NCI-H2081 (cell line): ENCODE measurements at places on chromosomes 16 and 17.

GRCh38 chr16:56732832-56733231 is 2.9 kb downstream of the NUP93 start:
- no peak for DNase-seq

- no peak for DNase-seq
Measured at GRCh38 chr16:89084814-89085612, 8.6 kb upstream of the ACSF3 start.

GRCh38 chr17:54920819-54921218 is 20.2 kb downstream of the TOM1L1 start:
- DNase-seq = no peak

DNA sequence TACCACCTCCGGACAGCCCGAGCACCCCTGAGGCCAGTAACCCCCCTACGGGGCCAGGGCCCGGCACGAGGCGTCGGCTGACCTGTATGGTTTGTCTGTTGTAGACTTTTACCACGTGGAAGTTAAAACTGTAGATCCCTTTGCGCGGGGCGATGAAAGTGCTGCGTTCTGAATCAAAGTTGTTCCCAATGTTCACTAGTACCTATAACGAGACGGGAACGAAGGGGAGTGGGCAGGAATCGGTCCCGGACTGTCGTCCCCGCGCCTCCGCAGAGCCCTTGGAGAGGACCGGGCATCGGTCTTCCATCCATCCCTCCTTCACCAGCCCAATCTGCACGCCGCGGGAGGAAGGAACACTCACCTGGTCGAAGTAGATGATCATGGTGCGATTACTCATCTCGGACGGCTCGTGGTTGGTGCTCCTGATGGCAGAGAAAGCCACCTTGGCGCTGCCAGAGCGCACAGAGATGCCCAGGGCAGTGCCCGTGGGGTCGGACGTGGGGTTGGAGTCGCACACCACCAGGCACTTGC is 732 bp downstream of the CBLN1 start:
- no peak for DNase-seq

DNA sequence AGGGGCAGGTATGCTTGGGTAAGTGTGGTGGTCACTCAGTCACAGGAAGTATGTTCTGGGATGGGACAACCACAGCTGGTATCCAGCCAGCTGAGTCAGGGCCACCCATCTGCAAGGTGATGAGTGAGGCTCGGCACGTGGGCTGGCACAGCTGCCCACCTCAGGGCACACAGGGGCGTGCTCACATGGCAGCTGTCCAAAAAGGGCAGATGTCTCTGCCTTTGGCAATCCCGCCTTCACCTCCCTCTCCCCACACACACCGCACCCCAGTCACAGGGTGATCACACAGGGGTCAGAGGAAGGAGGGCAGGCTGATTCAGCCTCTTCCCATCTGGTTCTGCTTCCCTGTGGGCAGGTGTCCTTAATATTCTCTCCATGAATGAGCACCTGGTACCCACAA is 85.9 kb upstream of the TOB1 start:
- peak; percentile 93 for DNase-seq

DNA sequence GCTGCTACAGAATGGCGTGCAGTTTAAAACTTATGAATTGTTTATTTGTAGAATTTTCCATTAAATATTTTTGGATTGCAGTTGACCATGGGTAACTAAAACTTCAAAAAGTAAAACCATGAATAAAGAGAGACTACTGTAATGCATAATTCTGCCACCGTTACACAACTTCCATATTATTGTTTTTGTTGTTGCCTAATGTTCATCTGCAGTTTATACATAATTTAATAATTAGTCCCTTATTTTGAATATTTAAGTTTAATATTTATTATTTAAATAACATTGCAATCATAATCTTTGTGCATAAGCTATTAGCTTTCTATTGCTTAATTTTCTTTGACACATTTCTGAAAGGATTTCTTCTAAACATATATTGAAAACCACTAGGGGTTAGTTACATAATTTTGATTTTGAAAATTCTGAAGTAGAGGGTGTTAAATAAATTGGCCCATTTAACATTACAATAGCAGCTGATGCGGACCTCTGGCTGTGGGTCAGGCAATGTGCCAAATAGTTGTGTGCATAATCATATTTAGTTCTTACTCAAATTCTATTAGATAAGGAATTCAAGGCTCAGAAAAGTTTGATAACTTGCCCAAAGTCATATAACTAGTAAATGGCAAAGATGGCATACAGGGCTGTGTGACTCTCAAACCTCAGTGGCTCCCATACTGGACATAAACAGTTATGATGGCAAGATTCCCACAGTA is 31.1 kb downstream of the PPM1E start:
- peak; percentile 12 for DNase-seq

DNA sequence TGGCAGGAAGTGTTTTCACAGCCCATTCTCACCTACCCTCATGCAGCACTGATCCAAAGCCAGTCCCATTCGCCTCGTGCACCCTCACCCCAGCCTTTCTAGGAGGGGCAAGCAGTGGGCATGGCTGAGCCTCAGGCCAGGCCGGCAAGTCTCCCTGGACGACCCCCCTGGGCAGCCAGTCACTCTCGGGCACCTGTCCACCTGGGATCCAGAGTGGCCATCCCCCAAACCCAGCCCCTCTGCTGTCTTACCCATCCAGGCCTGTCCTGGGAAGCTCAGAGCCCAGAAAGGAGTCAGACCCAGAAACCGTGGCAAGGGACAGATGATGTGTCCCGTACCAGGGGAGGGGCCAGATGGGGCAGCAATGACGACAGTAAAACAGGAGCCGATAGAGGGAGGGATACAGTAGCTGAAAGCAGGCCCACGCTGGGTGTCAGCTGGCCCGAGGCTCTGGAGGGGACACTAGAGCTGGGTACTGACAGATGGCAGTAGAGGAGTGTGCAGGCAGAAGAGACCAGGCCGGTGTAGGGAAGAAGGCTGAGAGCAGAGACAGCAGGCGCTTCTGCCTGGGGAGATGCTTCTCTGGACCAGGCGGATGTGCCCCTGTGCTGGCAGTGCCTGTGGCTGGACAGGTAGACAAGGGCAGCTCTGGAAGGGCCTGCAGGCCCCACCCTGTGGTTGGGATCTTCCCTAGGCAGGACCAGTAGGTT is 5.8 kb downstream of the CMTM3 start:
- no peak for DNase-seq

GRCh38 chr17:46167826-46168569 is 25.2 kb downstream of the KANSL1 start:
- DNase-seq = no peak

DNA sequence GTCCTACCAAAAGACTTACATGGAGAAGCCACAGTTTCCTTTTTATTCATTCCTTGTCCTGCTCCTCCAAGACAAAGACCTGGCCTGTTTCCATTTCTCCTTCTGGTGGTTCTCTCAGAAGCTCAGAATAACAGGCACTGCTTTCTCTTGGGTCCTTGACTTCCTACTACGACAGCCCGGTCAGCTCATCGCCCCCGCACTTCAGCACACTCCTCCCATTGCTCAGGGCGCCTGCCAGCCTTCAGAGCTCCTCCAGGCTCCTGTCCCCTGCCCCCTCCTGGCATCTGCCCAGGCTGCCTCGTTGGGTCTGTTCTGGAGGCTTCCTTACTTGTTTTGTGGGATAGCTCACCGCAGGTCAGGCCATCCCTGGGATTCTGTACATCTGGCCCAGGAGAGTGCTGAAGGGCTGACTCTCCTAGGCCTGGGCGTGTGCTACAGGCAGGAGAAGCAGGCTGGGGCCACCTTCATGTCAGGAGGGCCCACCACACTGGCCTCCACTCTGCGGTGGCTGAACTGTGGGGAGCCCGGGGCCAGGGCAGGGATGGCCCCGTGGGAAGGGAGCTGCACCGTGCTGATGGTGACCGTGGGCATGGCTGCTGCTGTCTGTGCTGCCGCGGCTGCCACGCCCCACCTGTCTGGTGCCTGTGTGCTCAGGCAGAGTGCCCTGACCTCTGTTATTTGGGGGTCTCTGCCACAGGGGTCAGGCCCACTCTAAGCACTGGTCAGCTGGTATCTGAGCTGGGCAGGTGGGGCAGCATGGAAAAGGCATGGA is 17.7 kb downstream of the TCF25 start:
- no peak for DNase-seq

DNA sequence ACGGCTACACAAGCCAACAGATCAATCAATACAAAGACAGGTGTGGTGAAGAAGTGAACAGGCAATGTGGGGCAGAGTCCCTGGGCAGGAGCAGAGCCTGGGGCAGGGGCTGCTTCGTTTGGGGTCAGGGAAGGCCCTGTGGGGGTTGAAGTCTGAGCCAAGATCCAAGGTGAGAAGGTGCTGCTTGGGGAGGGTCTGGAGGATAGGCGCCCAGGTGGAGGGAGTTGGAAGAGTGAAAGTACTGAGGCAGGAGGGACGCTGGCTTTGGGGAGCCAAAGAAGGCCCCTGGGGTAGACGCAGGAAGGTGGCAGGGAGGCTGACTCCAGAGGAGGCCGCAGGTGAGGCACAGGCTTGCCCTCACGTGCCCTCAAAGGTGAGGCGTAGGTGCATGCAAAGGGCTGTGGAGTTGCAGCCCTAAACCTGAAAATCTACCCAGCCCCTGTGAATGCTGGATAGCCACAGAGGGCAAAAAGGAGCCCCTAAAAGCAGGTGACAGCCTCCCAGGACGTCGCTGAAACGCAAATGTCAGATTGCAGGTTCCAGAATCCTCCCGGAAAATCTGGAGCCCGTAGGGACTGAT is 33.3 kb downstream of the WFDC1 start:
- no peak for DNase-seq

GRCh38 chr16:67184453-67184994 is 761 bp upstream of the MATCAP1 start:
- peak; percentile 49 for DNase-seq

DNA sequence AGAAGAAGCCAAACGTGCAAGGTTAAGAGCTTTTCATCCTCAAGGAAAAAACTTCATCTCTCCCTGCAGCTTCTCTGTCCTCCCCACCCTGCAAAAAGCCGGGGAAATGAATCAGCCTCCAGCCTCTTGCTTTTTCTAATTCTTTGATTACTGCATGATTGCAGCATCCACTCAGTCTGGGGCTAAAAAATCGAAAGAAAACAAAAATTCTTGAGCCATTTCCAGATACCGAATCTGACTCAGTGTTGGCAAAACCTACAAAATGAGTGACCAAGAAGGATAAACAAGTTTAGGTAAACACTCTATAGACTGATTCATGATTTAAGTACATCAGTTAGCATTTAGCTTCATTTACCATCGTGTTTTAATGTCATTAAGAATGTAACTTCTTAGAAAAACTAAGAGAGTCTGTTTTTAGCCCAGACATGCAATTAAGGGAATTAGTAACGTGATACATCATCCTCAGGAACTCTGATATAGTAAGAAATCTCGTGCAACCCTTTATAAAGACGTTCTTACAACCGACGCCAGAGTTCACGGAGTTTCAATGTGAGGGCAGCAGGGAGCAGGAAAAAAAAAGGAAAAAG is 287.3 kb upstream of the FOXF1 start:
- DNase-seq = no peak

- DNase-seq = no peak
Measured at GRCh38 chr16:68331879-68332410, 21.1 kb downstream of the PRMT7 start.

DNA sequence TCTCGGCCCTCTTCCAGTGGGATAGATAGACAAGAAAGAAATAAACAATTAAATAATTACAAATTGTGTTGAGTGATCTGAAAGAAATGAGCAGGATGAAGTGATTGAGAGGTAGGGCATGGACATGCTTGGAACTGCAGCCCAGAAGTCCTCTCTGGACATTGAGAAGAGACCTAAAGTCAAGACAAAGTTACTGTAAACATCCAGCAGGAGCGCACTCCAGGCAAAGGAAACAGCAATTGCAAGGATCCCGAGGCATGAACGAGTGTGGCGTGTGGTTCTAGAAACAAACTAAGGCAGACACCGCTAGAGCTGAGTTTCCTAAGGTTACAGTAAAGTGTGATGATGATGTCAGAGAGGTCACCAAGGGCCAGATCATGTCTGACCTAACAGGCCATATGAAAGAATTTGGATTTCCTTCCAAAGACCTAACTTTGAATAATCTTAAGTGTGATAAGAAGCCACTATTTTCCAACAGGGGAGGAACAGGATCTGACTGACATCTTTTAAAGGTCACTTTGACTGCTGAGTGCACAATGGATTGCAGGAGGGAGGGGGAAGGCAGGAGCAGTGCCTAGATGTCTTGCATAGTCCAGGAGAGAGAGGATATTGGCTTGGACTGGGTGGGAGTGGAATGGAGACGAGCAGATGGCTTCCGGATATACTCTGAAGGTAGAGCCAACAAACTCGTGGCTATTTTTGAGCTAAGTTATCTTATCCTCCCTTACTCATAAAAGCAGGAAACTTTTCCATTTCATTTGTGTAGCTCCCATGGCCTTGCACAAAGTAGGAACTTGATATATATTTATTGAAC is 19.0 kb downstream of the ABCC12 start:
- no peak for DNase-seq

- no peak for DNase-seq
Measured at GRCh38 chr16:52366983-52367382, 180.0 kb downstream of the TOX3 start.

DNA sequence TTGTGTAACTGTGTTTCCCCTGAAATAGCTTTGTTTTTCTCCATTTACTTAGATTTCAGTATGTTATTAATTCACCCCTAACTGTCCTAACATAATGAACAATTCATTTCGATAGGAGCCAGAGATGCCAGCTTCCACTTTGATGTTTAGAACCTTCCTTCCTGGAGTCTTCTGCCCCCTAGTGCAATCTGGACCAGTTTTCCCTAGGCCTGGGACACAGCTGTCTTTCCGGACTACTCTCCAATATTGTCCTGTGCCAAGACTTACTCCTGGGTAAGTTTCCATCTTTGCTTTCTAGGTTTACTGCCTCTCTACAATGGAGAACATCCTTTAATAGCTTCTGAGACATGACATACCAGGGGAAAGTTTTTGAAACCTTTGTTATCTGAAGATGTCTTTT is 12.8 kb downstream of the RECQL5 start:
- DNase-seq = no peak

GRCh38 chr17:9671559-9671958 is 26.2 kb downstream of the USP43 start:
- no peak for DNase-seq

DNA sequence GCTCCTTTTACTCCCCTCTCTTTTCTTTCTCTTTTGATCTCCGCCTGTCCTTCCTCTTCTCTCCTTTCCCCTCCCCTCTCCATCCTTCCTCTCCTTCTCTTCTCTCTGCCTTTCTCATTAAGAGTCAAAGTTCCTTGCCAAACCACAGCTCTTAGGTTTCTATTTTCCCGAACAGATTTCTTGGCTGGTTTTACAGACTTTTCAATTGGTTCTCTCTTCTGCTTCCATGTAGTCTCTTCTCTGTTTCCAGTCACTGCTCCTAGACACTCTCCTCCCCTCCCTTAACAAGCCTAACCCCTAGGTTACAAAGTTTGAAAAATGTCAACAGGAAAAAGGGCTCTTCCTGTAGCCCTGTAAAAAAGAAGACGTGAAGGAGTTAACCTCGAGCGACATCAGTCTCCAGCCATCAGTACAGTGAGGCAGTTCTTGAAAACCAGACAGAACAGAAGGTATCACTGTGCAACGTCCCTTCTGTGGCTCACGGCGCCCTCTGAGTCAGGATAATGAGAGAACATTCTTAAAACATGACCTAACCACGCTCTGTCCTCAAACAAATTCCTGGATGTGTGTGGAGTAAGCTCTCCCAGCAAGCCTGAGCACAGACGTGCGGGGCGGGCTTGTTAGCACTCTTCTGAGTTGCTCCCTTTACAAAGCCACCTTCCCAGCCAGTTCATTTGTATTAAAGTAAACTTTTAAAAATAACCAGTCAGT is 11.6 kb upstream of the MARCHF10 start:
- no peak for DNase-seq

GRCh38 chr16:30418350-30419181 is 11.2 kb downstream of the ZNF771 start:
- no peak for DNase-seq

- DNase-seq = no peak
Measured at GRCh38 chr17:39871801-39872200, 3.8 kb downstream of the ZPBP2 start.
